ENCODE measurements at places on chromosomes 7 and 10.

GRCh38 chr7:13151978-13152377 is 464.5 kb downstream of the ARL4A start:
- DNase-seq: no peak

DNA sequence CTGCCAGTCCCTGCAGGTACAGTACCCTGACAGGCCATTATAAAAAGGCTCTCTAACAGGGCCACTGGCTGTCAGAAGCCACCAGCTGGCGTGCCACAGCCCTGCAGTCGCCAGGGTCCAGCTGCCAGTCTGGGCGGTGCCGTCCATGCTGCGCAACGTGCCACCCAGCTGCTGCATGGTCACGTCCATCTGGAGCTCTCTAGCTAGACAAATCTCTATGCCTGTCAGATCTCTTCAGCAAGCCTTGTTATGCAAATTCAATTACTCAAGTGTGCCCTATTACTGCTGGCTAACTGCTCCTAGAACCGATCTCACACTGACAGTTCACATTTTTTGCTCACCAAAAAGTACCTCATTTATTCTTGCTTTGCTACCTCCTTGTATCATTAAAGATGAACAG is 75.9 kb downstream of the HIBADH start:
- peak; percentile 2 for DNase-seq

GRCh38 chr10:35079763-35080162 is 10.4 kb downstream of the CUL2 start:
- no peak for DNase-seq

DNA sequence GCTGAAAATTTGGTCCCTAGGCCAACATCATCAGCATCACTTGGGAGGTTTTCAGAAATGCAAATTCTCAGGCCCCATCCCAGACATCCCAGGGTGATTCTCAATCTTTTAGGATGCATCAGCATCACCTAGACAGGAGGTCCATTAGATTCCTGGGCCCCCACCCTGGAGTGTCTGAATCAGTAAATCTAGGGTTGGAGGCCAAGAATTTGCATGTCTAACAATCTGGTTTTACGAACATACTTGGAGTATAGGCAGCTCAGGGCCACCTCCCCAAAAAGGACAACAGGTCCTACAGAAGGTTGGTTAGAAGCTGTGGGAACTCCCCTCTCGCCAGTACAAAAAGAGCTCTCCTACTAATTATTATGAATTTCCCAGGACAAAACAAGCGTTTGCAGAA is 15.5 kb downstream of the ZC3HAV1 start:
- DNase-seq: no peak

- DNase-seq: no peak
Measured at GRCh38 chr7:36265680-36266079, 112.6 kb downstream of the EEPD1 start.

GRCh38 chr10:7932301-7933036 is 114.2 kb downstream of the TAF3 start:
- DNase-seq: no peak

DNA sequence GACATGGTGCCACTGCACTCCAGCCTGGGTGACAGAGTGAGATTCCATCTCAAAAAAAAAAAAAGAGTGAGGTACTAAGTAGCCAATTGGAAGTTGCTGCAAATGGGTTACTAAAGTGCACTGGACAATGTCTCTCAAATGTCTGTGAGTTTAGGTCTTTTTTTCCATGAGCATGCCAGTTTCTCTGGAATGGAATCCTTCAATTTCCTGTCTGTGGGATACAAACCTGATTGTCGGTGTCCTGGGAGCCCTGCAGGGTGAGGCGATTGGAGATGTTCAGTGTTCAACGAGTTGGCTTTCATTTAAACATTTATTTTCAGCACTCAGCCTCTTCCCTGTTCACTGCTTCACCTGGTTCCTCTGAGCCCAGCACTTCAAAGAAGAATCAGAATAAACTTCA is 5.3 kb upstream of the CALD1 start:
- no peak for DNase-seq

- DNase-seq: peak; percentile 41
Measured at GRCh38 chr10:96720422-96721206, at the start of gene PIK3AP1. PIK3AP1 (minus strand) TSS chr10:96720514; CDS start chr10:96720394, 120 bp downstream.

- no peak for DNase-seq
Measured at GRCh38 chr7:41689815-41690214, 13.1 kb downstream of the INHBA start.

DNA sequence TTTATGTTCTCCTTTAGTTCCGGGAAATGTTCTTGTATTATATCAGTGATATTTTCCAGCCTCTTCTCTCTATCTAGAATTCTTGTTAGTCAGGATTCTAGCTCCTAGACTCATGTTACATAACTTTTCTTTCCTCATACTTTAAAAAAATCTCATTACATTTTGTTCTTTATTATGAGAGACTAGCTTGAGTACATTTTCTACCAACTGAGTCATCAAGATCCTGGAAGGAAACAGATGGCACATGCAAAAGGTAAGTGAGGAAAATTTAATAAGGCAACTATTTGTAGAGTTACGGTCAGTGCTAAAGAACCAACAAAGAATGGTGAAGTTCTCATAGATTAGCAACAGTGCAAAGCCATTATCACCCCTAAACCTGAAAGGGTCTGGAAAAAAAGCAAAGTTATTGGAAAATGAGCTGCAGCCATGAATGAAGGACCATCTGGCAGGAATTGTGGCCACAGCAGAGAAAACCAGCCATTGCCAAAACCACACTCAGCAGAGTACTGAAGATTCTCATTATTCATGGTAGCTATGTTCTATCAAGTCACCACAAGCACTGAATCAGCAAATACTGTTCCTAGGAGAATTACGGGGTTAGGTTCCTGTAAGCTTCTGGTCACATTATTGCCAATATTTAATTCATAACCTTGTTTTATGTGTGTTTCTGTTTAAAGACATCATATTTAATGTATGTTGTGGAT is 98.3 kb upstream of the C7orf33 start:
- no peak for DNase-seq

GRCh38 chr10:87593702-87594101 is 66.0 kb upstream of the PAPSS2 start:
- DNase-seq: no peak

DNA sequence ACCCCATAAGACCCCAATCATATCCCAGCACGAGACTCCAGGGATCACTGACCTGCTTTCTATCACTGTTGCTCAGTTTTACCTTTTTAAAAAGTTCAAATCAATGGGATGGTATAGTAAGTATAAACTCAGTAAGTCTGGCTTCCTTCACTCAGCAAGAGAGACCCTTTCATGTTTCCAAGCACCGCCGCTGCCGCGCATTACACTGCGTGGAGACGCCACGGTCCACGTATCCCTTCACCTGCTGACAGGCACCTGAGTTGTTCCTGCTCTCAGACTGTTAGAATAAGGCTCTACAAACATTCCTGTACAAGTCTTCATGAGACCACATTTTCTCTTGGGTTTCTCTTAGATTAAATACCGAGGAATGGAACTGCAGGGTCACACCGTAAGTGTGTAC is 28.3 kb downstream of the MAD1L1 start:
- DNase-seq: no peak

DNA sequence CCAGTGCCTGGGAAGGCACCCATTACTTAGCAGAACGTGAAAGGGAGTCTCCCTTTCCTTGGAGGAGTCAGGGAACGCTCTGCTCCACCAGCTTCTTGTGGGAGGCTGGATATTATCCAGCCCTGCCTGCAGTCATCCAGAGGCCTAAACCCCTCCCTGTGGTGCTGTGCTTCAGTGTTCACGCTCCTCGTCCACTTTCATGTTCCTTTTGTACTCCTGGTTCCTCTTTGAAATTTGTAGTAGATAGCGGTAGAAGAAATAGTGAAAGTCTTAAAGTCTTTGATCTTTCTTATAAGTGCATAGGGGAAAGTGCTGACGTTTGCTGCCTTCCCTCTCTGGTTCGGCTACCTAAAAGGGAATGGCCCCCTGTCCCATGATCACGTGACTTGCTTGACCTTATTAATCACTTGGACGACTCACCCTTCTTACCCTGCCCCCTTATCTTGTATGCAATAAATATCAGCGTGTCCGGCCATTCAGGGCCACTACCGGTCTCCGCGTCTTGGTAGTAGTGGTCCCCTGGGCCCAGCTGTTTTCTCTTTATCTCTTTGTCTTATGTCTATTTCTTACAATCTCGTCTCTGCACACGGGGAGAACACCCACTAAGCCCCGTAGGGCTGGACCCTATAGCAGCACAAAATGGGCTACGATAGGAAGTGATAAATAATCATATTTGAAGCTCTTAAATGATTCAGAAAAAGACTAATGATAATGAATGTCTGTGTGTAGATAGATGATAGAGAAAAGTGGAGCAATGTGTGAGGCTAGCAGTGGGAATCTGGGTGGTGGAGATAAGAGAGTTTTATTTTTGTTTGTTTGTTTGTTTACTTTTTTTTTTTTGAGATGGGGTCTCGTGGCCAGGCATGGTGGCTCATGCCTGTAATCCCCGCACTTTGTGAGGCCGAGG is 5.8 kb upstream of the ESYT2 start:
- DNase-seq: no peak

DNA sequence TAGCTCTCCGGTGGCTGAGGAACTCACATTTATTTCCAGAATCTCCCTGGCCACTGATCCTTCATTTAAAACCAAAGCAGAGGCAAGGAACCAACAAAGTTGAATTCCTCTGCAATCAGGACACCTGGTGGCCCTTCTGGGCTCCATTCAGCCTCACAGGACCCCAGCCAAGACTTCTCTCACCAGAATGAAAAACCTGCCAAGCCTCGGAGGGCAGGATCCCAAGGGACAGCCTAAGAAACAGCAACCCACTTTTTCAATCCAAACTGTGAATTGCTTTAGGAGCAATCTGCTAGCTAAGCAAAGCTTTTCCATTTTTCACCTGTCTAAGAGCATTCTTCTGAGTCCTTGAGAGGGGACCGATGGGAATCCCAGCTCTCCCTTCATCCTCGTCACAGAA is 34.6 kb downstream of the OAT start:
- no peak for DNase-seq

GRCh38 chr10:33151344-33151864 is 183.1 kb downstream of the NRP1 start:
- DNase-seq: no peak

Measured in GM19239 (cell line).